ENCODE measurements at places on chromosomes 2 and 18.

DNA sequence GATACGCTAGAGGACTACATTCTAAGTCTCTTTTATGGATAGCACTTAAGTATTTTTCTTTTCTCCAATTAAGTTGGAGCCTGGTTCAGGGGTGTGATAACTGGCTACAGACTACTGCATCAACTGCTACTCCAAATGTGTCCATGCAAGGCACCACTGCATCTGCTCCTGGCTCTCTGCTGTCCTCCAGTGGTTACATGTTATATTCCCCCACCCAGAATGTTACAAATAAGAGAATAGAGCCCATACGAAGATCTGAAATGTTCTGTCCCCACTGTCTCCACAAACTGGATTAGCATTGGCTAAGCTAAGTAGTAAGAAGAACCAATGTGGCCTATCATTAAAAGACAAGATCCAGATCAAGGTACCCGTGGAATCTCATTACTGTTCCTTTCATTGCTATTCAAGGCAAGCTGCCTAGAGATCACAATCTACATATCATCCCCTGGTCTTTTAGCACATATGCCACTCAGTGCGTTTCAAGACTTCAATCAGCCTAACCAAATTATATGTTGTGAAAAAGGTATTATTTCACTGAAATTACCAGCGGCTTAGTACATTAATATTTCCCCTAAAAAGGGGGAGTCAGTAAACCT is 308.3 kb upstream of the SLC8A1 start:
- DNase-seq = no peak

GRCh38 chr2:107340955-107341354 is 455.0 kb upstream of the ST6GAL2 start:
- DNase-seq = no peak

GRCh38 chr18:21389283-21389682 is 147.3 kb downstream of the GREB1L start:
- no peak for DNase-seq

GRCh38 chr2:152330235-152330866 is 4.6 kb upstream of the FMNL2 start:
- no peak for DNase-seq

DNA sequence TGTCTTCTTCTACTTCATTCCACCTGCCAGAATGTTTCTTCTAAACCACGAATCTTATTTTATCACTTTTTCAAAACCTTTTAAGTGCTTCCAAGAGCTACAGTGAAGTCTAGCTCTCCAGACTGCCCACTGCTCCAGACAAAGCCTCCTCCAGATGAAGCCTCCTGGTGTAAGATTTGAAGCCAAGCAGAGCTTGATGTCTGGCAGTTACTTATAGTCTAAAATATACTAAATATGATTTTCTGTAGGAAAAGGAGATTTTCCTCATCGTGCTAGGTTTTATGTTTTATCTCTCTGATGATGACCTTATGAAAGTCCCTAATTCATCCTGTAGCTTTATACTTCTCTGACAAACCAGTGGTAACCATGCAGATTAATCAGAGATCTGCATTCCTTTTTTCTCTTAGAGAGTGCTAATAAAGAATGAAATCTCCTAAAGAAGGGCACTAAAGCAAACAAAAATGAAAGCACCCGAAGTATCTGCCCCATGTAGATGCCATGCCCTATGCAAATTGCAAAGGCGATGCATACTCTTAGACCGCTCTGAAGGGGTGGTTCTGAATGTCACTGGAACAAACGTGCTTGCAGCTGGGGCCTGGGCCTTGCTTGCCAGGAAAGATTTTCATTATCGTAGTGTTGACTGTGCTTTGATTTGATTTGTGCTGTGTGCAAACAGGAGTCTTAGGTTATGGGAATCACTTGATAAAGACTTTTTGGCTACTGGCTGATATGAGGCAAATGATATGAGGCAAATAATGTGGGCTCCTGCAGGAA is 314.2 kb downstream of the PID1 start:
- DNase-seq = no peak
